ENCODE measurements at places on chromosomes 11 and 22. TPM values are rescaled to one million over a fixed set of nuclear protein-coding genes. Genes with fewer than 3 reads are reported as not detected.

Gene ENTHD1
- not detected for total RNA-seq

Gene ROBO4
- total RNA-seq: 3.7 TPM

Gene KCNJ1
- total RNA-seq: not detected

Gene ABCG4
- total RNA-seq: not detected

Gene MIOX
- total RNA-seq: not detected

DNA sequence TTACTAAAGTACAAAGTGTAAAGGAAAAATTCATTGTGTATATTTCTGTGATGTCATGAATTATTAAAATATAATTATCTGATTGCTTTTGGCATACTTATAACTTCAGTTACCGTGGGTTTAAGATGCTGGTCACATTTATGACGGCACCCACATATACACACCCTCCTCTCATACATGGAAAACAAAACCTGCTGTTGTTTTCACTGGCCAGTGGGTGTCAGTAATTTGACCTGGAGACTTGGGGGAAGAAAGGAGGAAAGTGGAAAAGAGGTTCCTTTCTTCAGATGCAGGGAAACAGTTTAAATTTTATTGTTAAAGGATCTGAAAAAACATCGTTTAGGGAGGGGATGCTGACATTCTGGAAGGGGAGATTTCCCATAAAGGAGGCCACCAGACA lies 742 bp upstream of the BBOX1 start:
- DNase-seq: no peak

- no peak for DNase-seq
These were observed 136.3 kb downstream of the SHANK2 start for GRCh38 chr11:71115770-71116692.

- DNase-seq: no peak
These were observed 101.6 kb downstream of the CHST1 start for GRCh38 chr11:45563810-45564209.

GRCh38 chr11:58628446-58628845 lies 6.0 kb downstream of the CNTF start:
- DNase-seq: no peak

DNA sequence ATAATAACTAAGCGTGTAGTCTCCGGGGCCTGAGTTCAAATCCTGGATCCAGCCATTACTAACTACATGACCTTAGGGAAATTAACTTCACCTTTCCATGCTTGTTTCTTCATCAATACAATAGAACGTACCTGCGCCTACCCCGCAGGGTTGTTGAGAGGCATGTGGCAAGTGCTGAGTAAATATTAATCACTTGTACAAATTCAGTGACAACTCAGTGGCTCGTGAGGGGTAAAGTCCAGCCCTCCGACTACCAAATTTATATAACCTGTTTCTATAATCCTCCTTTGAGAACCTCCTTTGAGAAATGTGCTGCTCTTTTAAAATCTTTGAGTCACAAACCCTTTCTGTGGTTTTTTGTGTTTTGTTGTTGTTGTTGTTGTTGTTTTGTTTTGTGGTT lies 49.8 kb downstream of the FEZ1 start:
- DNase-seq: no peak

DNA sequence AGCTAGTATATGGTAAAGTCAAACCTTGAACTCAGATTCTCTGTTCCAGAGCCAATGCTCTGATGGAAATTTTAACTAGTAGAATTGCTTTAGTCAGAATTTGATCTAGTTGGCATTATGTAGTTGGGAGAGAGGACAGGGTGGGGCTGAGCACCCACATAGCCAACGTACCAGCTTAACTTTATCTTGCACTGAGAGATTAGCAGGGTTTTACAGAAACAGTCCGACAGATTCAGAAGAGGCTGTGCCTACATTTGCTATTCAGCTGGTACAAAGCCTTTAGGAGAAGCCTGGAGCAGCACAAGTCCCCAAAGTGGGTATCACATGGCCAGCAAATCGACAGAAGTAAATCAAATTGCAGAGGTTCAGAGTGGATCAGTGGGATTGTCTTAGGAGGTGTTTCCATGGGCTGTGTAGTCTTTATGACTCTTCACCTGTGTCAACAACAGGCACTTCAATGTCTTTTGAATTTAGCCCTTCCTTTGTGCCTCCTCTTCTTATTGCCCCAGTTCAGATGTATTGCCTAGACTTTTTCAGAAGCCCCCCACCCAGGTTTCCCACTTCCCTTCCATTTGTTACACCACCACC lies 7.3 kb upstream of the CSRP3 start:
- no peak for DNase-seq
